ENCODE measurements at places on chromosomes 12 and 14.

GRCh38 chr14:73783107-73783727 lies 68.4 kb upstream of the PTGR2 start:
- no peak for DNase-seq

- no peak for DNase-seq
Observed at GRCh38 chr12:49330631-49331379, 6.2 kb downstream of the C1QL4 start.

- no peak for DNase-seq
Observed at GRCh38 chr12:3364661-3365462, 126.1 kb upstream of the PRMT8 start.

DNA sequence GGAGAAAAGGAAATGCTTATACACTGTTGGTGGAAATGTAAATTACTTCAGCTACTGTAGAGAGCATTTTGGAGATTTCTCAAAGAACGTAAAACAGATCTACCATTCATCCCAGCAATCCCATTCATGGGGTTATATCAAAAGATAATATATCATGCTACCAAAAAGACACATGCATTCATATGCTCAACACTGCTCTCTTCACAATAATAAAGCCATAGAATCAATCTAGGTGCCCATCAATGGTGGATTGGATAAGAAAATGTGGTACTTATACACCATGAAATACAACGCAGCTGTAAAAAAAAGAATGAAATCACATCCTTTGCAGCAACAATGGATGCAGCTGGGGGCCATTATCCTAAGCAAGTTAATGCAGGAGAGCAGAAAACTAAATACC lies 1487.7 kb upstream of the SEL1L start:
- no peak for DNase-seq

GRCh38 chr12:80219345-80219744 lies 120.0 kb downstream of the OTOGL start:
- DNase-seq, result no peak

DNA sequence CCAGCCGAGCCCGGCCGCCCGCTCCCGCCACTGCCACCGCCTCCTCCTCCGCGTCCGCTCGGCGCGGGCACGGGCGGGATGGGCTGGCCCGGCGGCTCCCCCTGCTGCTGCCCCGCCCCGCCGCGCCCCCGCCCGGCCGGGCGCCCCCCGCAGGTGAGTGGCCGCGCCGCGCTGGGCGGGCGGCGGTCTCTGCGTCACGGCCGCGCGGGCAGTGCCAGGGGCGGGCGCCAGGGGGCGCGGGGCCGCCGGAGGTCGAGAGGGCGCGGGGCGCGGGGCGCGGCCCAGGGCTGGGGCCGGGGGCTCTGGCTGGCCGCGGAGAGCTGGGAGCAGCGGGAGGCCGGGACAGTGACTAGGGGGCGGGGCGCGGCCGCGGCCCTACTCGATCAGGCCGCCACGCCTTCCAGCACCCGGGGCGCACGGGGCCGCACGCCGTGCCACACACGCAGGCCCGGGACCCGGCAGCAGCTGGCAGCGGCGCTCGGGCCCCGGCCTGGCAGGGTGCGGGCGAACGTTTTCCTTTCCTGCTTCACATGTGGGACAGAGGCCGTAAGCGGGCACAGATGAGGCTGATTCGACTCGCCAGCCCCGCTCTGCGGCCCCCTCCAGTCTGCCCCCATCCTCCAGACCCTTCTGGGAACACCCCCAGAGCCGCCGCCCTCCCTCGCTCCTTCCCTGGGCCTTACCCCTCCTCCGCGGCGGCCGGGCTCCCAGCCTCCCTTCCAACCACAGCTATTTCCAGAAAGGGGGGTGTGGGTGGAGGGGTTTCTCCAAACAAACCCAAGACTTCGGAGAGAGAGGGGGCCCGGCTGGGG lies 2.4 kb upstream of the TNS2 start:
- peak; percentile 56 for DNase-seq

GRCh38 chr12:95506707-95507523 lies 33.0 kb downstream of the METAP2 start:
- DNase-seq, result no peak

DNA sequence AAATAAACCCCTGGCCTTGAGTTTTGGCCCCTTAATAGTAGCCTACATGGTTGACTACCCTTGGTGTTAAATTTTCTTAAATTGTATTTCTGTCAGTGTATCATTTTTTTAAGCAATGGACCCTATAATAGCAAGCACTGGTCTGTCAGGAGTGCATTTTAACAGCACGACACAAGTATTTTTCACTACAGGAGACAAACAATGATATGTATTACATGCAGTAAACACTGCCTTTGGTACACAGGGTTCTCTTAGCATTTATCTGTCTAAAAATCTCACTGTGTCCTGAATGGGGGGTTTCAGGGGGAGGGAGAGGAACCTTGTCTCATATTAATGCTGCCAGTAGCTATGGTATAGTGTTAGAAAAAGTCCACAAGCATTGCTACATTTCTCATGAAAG lies 18.4 kb downstream of the LMO3 start:
- DNase-seq, result no peak

GRCh38 chr14:55620277-55620676 lies 40.3 kb downstream of the KTN1 start:
- DNase-seq, result no peak

DNA sequence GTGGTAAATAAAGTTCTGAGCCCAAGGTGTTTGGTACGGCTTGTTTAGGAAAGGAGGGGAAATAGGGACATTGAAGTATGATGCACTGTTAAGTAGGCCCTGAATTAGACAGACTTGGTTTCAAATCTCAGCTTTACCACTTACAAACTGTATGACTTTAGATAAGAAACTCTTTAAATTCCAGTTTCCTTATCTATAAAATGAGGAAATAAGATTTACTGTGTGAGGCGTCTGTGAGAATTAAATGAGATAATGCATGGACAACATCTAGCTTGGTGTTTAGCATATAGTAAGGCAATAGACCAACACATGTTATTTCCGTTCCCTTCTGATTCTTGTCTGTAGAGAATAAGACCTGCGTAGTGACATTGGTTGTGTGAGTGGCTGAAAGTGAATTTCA lies 7.0 kb downstream of the NCKAP1L start:
- no peak for DNase-seq

GRCh38 chr12:124184456-124184855 lies 110.4 kb upstream of the RFLNA start:
- no peak for DNase-seq

DNA sequence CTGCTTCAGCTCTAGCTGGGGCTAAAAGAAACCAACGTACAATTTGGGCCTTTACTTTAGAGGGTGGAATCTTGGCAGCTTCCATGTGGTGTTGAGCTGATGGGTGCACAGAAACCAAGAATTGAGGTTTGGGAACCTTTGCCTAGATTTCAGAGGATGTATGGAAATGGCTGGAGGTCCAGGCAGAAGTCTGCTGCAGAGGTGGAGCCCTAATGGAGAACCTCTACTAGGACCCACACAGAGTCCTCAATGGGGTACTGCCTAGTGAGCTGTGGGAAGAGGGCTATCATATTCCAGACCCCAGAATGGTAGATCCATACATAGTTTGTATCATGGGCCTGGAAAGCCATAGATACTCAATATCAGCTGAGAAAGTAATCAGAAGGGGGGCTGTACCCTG lies 500.4 kb upstream of the ATP2B1 start:
- no peak for DNase-seq

Data from stimulated activated CD4-positive, alpha-beta T cell treated with anti-CD3 and anti-CD28 coated beads, Interleukin-1b, Interleukin-23, amount 100 ng/mL, for 1 hour (primary cell).